CD4-positive, alpha-beta memory T cell (primary cell): ENCODE measurements at places on chromosomes 5 and 9. TPM values are rescaled to one million over a fixed set of nuclear protein-coding genes. Genes with fewer than 3 reads are reported as not detected.

Gene RGS14
- total RNA-seq = 167 TPM

GRCh38 chr9:7892975-7893374 is 93.4 kb upstream of the DMAC1 start:
- H3K4me3 ChIP-seq = no peak overlapping the region
- H3K27me3 ChIP-seq = no peaks in the 10 kb centered on the region
- no peak for DNase-seq
- no peak overlapping the region for H3K27ac ChIP-seq
- H3K4me1 ChIP-seq = no peaks in the 10 kb centered on the region
- no peaks in the 10 kb centered on the region for H3K36me3 ChIP-seq

DNA sequence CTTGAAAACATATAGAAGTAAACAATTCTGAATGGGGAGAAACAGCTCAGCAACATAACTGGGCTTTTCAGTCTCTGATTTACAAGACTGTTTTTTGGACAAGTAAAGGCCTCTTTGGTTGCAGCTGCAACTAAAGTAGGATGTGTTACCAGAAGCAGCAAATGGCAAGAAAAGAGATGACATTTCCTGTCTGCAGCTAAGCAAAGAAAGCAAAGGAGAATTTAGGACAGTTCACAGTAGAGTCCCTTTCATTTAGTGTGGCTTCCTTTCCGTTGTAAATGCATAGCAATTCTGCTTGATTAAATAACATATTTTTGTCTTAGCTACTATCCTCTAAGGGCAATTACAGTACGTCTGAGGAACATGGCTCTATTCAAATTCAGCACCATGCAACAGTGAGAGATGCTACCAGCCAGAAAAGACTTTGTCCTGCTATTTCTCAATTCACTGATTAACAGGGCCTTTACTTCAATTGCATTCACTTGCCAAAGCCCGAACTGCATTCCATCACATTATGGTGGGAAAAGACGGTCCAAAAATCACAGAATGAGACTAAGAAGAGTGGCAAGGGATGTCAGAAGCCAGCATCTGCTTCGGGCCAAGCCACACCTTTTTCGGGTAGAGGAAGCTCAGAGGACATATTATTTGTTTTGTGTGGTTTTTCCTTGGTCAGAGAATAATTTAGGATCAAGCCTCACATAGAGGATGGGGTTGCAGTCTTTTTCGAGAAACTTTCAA is 107.7 kb downstream of the SEMA6A start:
- H3K4me1 ChIP-seq = no peaks in the 10 kb centered on the region
- no peak for DNase-seq
- no peak overlapping the region for H3K4me3 ChIP-seq
- no peak overlapping the region for H3K27ac ChIP-seq
- no peaks in the 10 kb centered on the region for H3K36me3 ChIP-seq

DNA sequence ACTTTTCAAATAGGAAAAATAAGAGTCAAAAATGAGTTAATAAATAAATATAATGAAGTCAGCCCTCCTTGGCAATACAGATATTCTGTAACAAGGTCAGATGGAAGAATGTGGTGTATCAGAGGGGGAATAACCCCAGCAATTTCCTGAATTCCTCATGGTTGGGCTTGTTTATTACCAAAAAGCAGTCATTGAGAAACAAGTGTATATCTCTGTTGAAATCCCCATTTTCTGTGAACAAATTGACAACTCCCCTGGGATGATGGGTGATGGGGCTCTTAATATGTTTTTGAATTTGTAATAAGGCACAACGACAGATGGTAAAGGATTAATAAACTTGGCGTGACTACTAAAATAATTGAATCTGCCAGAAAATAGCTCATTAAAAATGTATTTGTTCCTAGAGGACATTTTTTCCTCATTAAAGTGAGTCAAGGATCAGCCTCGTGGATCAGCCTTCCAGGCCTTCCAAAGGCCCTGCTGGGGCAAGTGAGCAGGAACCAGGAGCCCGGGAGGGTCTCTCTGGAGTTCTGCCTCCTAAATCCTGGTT is 34.2 kb downstream of the THBS4 start:
- DNase-seq = no peak
- H3K4me3 ChIP-seq = no peak overlapping the region
- no peaks in the 10 kb centered on the region for H3K36me3 ChIP-seq
- H3K4me1 ChIP-seq = no peaks in the 10 kb centered on the region
- no peaks in the 10 kb centered on the region for H3K27me3 ChIP-seq

DNA sequence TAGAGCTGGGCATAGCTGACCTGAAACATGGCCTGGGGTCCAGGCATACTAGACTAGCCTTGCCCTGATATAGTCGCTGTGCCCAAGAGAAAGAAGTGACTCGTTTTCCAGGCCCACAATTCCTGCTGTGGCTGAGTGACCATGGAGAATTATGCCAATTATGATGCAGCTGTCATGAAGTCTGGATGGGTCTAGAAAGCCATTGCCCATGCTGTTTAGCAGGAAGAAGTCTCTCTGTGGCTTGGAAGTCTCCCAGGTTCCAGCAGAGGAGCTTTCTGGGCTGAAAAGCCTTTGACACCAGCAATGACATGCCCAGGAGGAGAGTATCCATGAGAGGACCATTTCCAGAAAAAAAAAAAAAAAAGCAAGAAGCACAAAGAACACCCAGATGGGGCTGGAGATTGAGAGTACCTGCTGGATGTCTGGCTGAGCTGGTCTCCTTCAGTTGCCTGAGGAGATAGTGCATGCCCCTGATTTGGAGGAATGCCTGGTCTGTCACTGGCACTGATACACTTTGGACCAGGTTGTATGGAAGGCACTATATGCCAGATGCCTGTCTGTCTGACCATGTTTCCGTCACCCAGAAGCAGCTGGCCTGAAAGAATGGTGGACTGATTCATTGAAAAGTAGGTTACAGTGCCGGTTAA is 128.0 kb upstream of the EPB41L4A start:
- H3K36me3 ChIP-seq = no peaks in the 10 kb centered on the region
- H3K27me3 ChIP-seq = no peaks in the 10 kb centered on the region
- no peak overlapping the region for H3K4me3 ChIP-seq
- no peaks in the 10 kb centered on the region for H3K4me1 ChIP-seq
- DNase-seq = no peak

- H3K4me3 ChIP-seq = no peak overlapping the region
- no peaks in the 10 kb centered on the region for H3K4me1 ChIP-seq
- H3K27ac ChIP-seq = no peak overlapping the region
- H3K36me3 ChIP-seq = no peaks in the 10 kb centered on the region
Observed at GRCh38 chr5:85604378-85604777, 1013.4 kb upstream of the COX7C start.

DNA sequence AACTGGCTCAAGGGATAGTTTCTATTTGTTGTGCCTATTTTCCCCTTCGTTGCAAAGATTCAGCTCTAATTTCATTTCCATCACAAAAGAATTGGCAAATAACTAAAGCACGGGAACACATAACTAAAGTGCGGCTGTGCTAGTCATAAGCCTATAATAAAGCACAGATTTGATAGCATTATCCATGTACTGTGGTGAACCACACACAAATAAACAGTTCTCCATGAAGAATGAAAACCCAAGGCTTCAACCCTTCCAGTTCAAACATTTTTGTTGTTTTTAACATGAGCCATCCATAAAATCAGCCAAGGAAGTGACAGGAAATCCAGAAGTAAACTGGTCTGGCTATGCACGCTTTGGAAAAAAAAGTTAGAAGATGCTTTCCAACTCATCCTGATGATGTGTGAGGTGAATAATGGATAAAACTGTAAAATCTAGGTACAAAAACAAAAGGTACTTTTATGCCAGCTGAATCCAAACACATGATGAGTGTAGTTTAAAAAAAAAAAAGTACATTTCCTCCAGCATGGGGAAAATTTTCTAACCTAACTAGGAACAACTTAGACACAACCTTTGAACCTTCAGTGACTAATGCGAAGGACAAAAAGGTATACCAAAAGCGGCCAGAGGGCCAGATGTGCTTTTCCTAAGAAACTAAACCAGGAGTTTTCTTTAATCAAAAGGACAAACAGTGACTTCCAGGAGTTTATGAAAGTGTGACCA is 10.2 kb downstream of the ZNF608 start:
- no peak overlapping the region for H3K27ac ChIP-seq
- H3K4me3 ChIP-seq = no peak overlapping the region
- no peaks in the 10 kb centered on the region for H3K4me1 ChIP-seq
- H3K27me3 ChIP-seq = no peaks in the 10 kb centered on the region

DNA sequence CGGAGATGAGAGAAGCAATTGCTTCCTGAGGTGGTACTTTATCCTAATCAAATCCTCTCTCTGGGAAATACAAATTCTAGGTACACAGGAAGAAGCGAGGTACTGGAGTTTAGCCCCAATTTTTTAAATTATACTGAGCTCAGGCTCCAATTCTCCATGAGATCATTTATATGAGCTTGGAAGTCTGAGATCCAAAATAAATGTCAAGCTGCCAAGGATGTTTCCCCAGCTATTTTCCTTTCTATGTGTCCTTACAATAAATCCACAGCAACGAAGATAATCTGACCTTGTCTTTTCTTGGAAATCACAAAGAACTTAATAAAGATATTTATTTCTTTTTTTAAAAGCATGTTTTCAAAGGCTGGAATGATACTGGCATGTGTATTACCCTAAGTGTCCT is 597.3 kb downstream of the GABRG2 start:
- H3K27me3 ChIP-seq = no peaks in the 10 kb centered on the region
- H3K27ac ChIP-seq = no peak overlapping the region
- H3K36me3 ChIP-seq = no peaks in the 10 kb centered on the region
- no peaks in the 10 kb centered on the region for H3K4me1 ChIP-seq
- DNase-seq = no peak

GRCh38 chr9:71614409-71615010 is 153.8 kb downstream of the CEMIP2 start:
- no peaks in the 10 kb centered on the region for H3K36me3 ChIP-seq
- no peaks in the 10 kb centered on the region for H3K4me1 ChIP-seq
- no peak overlapping the region for H3K27ac ChIP-seq
- no peak overlapping the region for H3K4me3 ChIP-seq
- no peak for DNase-seq
- no peaks in the 10 kb centered on the region for H3K27me3 ChIP-seq

DNA sequence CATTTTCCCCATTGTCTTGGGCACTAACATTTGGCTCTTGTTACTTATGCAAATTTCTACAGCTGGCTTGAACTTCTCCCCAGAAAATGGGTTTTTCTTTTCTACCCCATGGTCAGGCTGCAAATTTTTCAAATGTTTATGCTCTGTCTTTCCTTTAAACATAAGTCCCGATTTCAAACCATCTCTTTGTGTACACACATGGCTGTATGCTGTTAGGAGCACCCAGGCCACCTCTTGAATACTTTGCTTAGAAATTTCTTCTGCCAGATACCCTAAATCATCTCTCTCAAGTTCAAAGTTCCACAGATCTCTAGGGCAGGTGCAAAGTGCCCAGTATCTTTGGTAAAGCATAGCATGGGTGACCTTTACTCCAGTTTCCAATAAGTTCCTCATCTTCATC is 45.6 kb downstream of the NLN start:
- no peaks in the 10 kb centered on the region for H3K4me1 ChIP-seq
- H3K27ac ChIP-seq = no peak overlapping the region
- no peaks in the 10 kb centered on the region for H3K36me3 ChIP-seq
- H3K27me3 ChIP-seq = no peaks in the 10 kb centered on the region
- DNase-seq = no peak
